ENCODE measurements at places on chromosomes 16 and 17.
A peak's percentile ranks its signal among the peaks of the same experiment; 100 is the strongest.

GRCh38 chr16:63978240-63978639 is 1143.6 kb downstream of the CDH11 start:
- DNase-seq = no peak

GRCh38 chr17:82463391-82463790 is 4.8 kb downstream of the NARF start:
- DNase-seq = no peak

DNA sequence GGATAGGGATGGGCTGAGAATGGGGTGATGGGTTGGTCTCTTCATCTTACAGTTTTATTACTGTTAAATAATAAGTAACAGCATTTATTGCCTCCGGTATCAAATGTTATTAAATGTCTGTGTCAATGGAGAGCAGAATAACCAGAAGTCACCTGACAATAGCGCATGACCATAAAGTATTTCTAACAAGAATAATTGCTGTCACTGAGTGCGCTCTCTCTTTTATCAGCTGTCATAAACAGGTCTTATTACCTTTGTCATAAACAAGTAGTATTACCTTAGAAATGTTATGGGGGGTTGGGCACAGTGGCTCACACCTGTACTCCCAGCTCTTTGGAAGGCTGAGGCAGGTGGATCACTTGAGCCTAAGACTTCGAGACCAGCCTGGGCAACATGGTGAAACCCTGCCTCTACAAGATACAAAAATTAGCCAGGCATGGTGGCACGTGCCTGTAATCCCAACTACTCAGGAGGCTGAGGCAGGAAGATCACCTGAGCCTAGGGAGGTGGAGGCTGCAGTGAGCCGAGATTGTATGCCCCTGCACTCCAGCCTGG is 120.6 kb downstream of the MAP2K6 start:
- no peak for DNase-seq

DNA sequence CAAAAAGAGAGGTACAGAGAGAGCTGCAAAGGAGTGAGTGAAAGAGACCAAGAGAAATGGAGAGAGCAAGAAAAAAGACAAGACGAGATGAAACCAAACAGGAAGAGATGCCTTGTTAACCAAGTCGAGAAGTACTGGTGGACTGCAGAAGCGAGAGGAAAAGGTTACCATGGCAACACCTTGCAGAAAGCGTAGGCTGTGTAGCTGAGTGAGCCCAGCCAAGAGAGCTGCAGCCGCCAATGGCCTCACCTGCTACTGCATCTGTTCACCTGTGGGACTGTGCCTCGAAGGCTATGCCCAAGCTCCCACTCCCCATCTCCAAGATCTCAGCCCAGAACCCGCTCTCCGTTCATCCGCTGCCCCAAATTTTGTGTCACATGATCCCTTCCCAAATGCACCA is 161.3 kb downstream of the SLC39A11 start:
- no peak for DNase-seq

DNA sequence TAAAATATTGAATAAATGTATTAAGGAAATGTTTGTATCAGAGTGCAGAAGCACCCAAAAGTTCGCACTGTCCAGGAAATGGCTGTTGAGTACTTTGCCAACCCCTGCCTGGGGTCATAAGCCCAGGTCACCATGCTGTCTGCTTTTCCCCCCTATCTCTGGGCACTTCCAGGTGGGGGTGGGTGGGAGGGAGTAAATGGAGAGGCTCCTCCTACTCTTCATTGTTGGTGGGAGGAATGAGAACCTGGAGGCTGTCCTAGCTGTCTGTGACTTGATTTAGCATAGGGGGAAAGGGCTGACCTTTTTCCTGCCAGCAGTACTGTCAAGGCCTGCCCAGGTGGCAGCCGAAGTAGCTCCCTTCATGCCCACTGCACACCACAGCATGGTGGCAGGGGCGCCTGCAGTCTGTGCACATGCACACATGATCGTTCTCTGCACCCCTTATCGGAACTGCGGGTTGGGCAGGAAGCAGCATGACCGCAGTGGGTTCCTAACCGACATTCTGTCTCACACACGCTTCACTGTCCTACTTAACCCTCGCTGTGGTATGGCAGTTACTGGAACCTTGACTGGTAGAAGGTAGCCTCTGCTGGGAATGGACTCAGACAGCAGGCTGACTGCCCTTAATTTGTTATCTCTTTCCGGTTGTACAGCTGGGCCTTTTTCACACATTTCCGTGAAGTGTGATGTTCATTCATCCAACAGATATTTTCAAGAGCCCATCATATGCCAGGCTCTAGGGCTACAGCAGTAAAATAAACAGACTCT is 41.5 kb downstream of the LDHD start:
- no peak for DNase-seq

DNA sequence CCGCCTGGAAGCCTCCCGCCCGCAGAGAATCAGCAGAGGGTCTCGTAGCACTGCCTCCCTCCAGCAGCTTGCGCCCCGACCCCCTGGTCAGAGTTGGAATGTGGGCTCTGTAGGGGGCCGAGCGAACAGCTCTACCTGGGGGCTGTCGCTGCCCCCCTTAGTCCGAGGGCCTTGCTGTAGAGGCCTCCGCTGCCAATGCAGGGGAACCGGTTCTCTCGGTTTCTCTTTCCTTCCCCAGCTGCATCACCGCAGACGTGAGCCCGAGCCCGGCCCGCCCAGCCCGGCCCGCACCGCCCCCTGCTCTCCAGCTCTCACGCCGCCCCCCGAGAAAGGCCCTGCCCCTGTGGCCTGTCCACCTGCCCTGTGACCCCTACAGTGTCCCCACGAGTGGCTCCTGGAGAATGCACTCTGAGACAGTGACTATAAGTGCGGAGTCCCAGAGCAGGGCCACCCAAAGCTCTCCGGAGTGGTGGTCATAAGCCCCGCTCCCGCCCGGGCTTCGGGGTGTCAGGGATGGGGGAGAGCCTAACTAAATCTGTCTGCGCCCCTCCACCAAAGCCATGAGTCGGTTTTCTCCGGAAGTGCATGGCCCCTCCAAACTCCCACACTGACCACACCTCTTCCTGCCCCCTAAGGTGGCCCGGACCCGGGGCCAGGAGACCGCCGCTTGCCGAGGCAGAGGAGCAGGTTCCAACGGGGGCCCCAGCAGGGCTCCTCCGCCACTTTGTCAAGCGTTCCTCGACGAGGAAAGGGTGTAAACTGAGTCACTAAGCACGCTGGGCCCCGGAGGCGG is 1.7 kb downstream of the ARHGAP27 start:
- DNase-seq = no peak

- DNase-seq = peak; percentile 27
Measured at GRCh38 chr16:68469796-68470460, 21.6 kb upstream of the SMPD3 start.

GRCh38 chr16:73171380-73171779 is 123.5 kb upstream of the ZFHX3 start:
- DNase-seq = no peak

- no peak for DNase-seq
Measured at GRCh38 chr17:39677542-39678339, 9.5 kb downstream of the PNMT start.

DNA sequence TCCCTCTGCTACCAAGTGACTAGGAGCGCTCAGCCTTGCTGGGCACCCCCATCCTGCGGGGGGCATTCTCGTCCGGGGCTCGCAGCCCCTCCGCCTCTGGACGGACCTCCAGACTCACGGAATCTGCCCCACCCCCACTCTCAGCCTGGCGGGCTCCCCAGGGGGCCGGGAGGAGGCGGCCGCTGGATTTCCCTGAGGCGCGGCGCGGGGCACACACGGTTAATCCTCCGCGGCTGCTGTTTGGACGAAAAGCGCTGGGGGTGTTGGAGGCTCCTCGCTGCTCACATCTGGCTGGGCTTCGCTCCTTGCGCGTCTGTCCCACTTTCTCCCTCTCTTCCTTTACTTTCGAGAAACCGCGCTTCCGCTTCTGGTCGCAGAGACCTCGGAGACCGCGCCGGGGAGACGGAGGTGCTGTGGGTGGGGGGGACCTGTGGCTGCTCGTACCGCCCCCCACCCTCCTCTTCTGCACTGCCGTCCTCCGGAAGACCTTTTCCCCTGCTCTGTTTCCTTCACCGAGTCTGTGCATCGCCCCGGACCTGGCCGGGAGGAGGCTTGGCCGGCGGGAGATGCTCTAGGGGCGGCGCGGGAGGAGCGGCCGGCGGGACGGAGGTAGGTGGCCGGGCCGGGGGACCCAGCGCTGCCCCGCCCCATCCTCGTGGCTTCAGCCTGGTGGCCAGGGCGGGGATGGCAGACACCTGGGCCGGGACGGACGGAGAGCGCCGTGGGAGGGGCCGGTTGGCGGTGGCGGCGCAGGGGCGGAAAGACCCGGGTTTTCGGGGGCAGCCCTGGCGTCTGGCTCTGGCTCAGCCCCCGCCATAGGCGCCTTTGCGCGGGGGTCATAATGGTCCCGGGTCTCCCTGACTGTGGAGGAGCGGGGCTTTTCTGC is at the start of gene C1QTNF1:
Gene C1QTNF1, plus strand, starts transcription at position 284 of the 886 bp plus-strand sequence. CDS start 19,800 bp downstream, outside the sequence.
- peak; percentile 76 for DNase-seq

All from muscle of arm (tissue), 14 donors.